A549 treated with CpdA at 1 μM for 4 hours (cell line): ENCODE measurements at places on chromosomes 7 and 10. TPM values are rescaled to one million over a fixed set of nuclear protein-coding genes. Genes with fewer than 3 reads are reported as not detected.

BBIP1 gene
- 35.2 to 46.5 TPM (median 35.6 TPM) in 5 replicates for total RNA-seq

ATOH7 gene
- total RNA-seq, result 0.17 to 0.48 TPM (median 0.31 TPM) in 5 replicates

UPK3BL2 gene
- total RNA-seq, result 2.3 to 3.1 TPM (median 2.4 TPM) in 5 replicates

CTAGE15 gene
- not detected in 5 replicates for total RNA-seq

NPFFR1 gene
- total RNA-seq, result not detected in 5 replicates
